ENCODE measurements at places on chromosomes 2 and 18.

GRCh38 chr2:53445383-53446070, 322.1 kb upstream of the CHAC2 start:
- no peak for DNase-seq

DNA sequence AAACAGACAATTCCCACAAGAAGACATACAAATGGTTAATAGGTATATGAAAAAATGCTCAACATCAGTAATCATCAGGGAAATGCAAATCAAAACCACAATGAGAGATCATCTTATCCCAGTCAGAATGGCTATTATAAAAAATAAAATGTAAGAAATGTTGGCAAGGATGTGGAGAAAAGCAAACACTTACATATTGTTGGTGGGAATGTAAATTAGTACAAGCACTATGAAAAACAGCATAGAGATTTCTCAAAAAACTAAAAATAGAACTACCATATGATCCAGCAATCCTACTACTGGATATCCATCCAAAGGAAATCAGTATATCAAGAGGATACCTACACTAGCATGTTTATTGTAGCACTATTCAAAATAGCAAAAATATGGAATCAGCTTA, 186.6 kb downstream of the NOL4 start:
- DNase-seq = no peak

- DNase-seq = no peak
These were observed 27.2 kb upstream of the NFE2L2 start for GRCh38 chr2:177291701-177292100.

GRCh38 chr2:134276381-134277172, 22.7 kb downstream of the MGAT5 start:
- no peak for DNase-seq

DNA sequence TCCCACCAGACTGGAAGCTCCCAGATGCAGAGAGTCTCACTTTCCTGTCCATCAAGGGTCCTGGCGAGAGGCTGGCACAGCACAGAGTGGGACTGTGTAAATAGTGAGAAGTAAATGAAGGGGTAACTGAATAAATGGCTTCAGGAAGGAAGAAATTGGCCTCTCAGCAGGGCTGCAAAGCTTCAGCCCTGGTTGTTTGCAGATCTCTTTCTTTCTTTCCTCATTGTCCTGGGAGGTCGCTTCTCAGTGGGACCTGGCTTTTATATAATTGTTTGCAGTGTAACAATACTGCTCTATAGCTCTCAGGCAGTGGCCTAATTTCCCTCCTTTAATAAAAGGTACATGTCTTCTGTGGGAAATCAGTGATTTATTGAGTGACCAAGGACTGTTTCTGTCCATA, 74.9 kb upstream of the GPR45 start:
- DNase-seq = no peak

DNA sequence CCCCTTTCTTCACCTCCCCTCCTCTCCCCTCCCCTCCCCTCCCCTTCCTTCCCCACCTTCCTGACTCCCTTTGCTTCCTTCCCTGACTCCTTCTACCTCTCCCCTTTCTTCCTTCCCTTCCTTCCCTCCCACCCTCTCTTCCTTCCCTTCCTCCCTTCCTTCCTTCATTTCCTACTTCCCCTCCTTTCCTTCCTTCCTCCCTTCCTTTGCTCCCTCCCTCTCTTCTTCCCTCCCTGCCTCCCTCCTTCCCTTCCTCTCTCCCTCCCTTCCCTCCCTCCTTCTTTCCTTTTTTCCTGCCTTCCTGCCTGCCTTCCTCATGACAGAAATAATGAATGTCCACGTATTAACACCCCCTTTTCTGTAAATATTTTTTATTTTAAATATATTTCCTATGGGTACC, 260.2 kb downstream of the ZNF407 start:
- DNase-seq = no peak

DNA sequence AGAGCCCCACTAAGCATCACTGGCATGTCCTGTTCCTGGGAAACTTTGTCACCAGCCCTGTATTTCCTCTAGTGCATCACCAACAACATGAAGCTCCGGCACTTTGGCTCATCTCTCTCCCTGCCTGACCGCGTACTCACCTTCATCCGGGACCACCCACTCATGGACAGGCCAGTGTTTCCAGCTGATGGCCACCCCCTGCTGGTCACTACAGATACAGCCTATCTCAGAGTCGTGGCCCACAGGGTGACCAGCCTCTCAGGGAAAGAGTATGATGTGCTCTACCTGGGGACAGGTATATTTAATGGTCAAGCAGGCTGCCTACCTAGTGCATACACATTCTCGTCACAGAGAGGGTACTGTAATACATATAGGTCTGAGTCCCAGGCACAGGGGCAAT, 21.0 kb downstream of the SEMA4F start:
- DNase-seq = no peak

GRCh38 chr2:174972924-174973323, 32.3 kb downstream of the CHN1 start:
- no peak for DNase-seq

GRCh38 chr18:62632788-62633455, 82.4 kb upstream of the PHLPP1 start:
- DNase-seq = no peak

DNA sequence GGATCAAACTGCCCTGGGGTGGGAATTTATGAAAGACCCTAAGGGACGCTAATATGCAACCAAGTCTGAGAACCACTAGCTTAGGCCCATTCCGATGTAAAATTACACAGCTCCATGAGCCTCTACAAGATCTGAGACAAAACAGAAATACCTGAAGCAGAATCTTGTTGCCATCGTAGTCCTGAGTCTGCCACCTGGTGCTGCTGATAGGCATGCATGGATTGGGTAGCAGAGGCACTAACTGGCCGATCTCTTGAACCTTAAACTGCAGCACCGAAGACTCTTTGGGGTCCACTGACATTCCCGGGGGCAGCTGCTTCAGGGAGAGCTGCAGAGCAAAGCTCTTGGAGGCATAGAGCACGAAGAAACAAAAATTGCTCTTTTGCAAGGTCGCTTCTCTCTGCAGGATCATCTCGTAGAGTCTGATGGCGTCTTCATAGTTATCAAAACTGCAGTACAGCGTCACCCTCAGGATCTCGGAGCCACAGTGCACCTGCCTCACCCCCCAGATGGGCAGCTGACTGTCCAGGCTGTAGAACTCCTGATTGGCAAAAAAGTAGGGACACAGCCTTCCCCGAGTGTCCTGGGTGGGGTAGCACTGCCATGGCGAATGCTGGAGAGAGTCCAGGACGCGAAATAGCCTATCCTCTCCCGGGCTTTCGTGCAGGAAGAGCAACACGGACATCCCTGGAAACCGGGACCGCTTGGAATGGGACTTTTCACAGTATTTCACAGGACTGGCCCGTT, 848 bp downstream of the FAM124B start:
- no peak for DNase-seq

DNA sequence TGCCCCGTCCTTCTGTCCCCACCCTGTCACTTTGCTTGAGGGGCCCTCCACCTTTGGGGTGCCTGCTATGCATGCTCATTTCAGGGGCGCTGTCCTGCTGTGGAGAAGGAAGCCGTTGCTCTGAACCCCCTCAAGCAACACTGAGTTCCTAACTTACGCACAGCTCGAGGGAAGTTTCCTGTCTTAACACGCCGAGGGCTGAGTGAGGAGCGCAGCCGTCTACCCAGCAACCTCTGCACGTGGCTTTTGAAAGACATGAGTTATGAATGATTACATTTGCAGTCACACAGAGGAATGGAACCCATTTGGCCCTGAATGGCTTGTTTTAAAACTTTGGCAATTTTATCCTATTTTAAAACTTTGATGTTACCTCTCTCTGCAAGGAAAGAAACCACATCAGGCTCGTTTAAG, 14.0 kb downstream of the RAMP1 start:
- DNase-seq = peak; percentile 26

GRCh38 chr2:99918389-99918788, 224.0 kb downstream of the AFF3 start:
- DNase-seq = no peak

DNA sequence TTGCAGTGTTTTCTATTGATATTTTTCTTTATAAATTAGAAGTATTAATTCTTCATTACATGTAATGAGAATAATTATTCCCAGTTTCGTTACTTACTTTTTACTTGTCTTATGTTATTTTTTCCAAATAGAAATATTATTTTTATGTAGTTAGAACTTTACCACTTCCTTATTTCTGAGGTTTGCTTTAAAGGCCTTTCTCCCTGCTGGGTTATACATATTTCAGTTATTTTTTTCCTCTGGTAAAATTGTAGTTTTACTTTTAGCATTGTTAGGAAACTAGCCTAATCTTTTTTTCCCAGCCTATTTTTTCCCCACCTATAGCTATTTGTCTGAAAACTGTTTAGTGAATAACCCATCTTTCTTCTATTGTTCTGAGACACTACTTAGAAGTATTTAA, 17.1 kb downstream of the RNF144A start:
- DNase-seq = no peak

DNA sequence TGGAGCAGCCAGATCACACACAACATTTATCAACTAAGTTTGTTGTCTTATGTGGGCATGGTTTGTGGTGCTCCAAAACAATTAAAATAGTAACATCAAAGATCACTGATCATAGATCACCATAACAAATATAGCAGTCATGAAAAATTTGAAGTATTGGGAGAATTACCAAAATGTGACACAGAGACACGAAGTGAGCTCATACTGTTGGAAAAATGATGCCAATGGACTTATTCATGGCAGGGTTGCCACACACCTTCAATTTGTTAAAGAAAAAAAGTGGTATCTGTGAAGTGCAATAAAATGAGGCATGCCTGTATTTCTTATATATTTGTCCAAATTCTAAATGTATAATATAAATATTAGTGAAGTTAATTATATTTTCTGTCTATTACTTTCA, 42.9 kb upstream of the CABYR start:
- no peak for DNase-seq

DNA sequence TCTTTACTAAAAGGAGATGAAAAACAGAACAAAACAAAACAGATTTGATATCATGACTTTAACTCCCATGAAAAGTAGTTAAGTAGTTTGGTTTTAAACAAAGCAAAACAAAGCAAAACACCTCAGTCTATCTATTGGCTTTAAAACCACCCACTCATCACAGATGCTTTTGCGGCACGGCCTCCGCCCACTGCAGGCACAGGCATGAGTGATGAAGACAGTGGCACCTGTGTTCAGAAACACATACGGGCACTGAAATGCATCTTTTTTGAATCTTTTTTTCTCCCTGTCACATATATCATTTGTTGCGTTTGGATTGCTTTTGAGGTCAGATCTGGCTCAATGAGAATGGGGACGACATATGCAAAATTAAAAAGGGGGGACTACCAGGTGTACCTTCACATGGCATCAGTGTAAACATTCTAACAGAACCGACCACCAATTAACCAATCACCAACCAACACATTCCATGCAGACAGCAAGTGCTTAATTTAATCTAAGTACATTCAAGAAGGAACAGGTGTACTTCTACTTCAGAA, 147.4 kb upstream of the REV1 start:
- no peak for DNase-seq

DNA sequence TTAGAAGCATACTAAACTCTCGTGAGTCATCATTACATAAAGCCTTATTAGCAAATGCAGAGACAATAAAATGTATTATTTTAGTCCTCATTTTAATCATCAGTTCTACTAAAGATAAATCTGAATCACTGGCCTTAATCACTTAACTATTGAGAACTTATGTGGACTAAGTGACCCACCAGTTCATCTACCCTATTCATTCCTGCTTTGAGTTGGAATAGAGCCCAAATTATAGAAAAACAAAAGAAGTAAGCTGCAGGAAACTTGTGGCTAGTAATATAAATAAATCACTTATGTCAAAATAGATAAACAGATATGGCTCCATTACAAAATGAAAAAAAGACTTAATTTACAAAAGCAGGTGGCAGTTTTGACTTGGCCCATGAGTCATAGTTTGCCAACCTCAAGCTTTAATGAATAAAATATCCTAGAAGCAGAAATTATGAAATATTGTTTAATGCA, 851.8 kb upstream of the CRIM1 start:
- DNase-seq = no peak

DNA sequence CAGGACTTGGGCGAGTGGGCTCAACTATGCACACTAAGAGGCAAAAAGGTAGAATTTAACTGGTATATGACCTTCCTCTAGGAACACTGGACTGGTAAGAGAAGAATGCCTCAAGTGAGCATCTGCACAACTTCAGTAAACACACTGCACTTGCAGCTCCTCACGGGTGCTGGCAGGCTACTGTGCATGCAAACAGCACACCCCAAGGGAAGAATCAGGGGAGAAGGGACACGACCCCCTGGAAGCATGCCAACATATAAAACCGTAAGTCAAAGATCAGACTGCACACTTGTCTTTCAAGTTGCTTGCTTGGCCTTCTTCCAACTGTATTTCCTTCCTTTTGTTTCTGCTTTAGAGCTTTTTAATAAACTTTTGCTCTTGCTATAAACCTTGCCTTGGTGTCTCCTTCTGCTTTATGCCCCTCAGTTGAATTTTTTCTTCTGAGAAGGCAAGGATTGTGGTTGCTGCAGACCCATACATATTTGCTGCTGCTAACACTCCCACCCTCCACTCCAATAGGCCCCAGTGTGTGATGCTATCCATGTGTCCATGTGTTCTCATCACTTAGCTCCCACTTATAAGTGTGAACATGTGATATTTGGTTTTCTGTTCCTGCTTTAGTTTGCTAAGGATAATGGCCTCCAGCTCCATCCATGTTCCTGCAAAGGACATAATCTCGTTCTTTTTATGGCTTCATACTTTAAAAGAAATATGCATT, 263.7 kb upstream of the SPOPL start:
- no peak for DNase-seq

DNA sequence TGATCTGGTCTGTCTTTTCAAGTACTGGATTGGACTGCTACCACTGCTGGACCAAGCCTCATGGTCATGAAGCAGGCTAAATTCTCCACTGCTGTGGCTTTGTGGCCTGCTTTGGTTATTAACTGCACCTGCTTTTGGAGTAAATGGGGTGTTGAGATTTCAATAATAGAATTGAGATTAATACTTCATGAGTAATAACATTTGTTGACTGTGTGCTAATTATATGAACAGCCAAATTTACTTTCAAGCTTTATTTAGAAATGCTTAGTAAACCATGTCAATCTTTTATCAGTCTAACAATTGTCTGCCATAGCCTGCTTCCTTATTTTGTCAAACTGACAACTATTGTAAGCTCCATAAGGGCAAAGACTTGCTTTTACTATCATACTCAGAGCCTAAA, 27.4 kb upstream of the MTIF2 start:
- no peak for DNase-seq
